ENCODE measurements at places on chromosomes 12 and 14.

DNA sequence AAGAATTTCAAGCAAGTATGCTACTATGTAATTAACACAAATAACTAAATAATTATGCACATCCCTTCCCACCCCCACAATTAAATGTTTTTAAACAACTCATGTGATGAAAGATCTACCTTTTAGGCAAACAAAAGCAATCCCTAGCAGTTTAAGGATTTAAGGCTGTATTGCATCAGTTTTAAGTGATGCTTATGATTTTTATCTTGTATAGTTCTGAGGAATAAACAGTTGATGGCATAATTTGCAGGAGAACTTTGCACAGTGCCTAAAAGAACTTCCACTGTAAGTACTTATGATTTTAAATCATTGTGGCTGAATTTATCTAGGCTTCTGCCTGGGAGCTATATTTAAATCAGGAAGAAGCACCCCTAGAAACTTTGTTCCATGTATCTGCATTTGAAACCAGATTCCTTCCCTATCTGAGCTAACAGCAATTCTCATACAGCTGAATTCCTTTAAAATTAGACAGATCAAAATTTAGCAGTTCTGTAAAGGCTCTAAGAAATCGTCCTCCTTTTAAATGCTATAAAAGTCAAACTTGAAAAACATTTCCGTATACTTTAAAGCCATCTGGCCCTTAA, 388.6 kb downstream of the BCAT1 start:
- no peak for DNase-seq

DNA sequence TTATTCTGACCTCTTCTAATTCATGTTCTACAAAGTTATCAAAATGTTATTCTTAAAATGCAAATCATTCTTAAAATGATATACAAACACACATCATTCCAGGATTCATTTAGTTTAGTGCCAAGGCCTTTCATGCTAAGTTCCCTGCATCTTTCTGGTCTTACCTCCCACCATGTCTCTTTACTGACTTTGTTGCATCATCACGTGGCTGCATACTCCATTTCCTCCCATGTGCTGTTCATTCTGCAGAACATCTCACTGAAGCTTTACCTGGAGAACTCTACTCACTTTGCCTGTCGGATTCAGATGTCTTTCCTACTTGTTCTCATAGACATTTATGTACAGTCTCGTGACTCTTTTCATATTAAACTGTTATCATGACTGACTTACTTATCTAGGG, 278.1 kb downstream of the RAD51B start:
- no peak for DNase-seq

GRCh38 chr12:110282300-110282860, 1.3 kb downstream of the ATP2A2 start:
- DNase-seq, result no peak

GRCh38 chr14:78633752-78634151, 463.6 kb downstream of the NRXN3 start:
- DNase-seq, result no peak

DNA sequence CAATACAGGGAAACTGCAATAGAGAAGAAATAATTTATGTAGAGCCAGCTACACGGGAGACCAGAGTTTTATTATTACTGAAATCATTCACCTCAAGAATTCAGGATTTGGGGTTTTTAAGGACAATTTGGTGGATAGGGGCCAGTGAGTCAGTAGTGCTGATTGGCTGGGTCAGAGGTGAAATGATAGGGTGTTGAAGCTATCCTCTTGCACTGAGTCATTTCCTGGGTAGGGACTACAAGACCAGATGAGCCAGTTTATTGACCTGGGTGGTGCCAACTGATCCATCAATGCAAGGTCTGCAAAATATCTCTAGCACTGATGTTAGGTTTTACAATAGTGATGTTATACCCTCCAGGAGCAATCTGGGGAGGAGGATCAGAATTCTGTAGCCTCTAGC, 486.3 kb downstream of the LRIG3 start:
- DNase-seq, result no peak

DNA sequence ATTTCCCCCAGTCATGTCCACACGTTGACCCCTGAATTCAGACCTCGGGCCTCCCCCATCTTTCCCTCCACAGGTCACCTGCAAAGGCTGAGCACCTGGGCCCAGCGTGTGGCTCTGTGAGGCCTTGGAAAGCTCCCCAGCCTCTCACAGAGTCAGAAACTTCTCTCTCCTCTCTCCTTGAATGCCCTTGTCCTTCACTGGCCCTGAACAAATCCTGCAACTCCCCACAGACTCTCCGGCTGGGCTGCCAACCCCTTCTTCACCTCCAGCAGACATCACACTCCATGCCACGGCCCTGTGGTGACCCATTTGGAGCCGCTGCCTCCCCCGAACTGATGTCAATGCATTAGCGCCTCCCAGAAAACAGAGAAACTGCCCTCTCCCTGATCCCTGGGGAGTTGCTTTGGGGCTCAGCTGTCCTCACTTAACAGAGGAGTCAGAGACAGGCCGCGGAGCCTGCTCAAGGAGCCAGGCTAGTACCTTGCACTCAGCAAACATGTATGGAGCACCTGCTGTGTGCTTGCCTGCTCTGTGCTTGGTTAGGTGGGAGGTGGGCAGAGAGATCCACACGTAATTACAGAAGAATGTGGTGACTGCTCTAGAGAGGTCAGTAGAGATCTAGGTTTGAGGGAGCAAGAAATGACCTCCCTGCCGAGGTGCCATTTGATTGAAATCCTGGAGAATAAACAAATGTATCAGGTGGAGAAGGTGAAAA, 99.2 kb upstream of the PWP1 start:
- DNase-seq, result no peak

DNA sequence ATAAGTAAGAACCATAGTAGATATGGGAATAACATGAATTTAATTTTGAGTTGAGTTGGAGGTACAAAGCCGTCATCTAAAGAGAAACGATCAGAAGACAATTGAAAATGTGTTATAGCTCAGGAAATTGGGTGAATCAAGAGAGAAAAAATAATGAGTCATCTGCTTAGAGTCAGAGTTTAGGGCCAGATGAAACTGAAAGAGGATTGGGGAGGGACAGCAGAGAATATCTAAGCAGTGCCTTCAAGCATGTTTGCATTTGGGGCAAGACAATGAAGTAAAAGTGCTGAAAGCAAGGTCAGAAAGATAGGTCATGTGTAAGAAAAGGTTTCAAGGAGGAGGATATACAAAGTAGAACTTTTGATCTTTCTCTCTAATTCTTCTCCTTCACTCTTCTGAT, 49.4 kb downstream of the SLC15A5 start:
- no peak for DNase-seq

GRCh38 chr12:16857456-16857923, 251.5 kb upstream of the LMO3 start:
- no peak for DNase-seq

- DNase-seq, result no peak
Measured at GRCh38 chr12:58833853-58834252, 86.5 kb downstream of the LRIG3 start.

DNA sequence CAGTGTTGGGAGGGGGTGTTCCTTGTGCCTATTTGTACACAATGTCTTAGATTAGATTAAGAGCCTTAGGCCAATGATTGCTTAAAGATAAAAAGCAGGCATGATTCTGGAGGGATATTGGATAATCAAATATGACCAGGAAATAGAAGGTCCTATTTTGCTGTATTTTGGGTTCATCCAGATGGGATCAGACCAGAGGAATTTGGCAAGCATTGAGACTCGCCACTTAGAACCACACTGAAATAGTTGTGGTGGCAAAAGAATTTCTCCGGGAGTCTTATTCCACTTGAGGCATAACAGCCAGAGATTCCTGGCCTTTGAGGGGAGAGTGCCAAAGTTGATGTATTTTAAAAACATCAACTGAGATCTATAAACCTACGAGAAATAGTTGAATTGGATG, 327.2 kb downstream of the RAD51B start:
- DNase-seq, result no peak

DNA sequence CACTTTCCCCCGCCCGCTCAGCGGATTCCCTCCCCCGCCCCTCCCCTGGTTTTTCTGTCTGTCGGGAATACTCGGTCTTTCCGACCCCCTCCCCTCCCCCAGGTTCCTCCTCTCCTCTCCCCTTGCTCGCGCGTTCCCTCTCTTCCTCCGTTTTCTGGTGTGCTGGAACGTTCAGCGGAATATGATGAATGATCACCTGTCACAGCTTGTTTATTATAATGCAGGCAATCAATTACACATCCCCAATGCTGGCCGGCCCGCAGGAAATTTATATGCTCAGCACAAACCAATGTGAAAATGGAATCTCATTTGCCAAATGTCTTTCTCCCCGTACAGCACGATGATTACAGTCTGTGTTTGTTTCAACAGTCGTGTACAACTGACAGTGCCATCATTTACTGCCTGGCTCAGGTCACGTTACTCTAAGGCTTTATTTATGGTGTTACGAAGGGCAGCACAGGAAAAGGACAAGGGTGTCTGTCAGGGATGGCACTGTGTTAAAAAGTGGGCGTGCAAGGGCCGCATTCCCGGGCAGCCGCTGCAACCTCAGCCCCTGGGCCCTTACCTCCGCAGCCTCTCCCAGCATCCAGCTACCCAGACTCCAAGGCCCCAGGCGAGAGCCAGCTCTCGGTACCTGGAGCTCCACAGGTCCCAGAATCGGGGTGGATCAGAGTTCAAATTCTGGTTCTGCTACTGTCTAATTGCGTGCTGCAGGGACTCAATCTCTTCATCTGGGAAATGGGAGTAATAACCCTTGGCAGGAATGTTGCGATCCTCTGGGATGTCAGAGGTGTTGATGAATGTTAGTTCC, 24.7 kb upstream of the MAP1LC3B2 start:
- DNase-seq, result no peak

GRCh38 chr14:20794644-20795369, 7.8 kb downstream of the RNASE1 start:
- DNase-seq, result no peak

DNA sequence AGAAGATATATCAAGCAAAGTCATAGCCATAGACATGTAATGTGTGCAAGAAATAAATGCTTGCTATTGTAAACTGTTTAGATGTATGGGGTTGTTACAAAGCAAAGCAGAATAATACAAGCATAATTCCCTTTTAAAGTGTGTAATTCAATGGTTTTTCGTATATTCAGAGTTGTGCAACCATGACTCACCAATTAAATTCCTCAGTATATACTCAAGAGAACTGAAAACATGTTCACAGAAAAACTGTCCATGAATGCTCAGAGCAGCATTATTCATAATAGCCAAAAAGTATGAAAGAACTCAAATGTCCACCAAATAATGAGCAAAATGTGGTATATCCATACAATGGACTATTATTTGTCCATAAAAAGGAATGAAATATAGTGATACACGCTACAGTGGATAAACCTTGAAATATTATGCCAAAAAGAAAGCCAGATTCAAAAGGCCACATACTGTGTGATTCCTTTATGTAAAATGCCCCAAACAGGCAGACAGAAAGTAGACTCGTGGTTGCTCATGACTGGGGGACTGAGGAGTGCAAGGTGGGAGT, 9.3 kb downstream of the GXYLT1 start:
- DNase-seq, result no peak

DNA sequence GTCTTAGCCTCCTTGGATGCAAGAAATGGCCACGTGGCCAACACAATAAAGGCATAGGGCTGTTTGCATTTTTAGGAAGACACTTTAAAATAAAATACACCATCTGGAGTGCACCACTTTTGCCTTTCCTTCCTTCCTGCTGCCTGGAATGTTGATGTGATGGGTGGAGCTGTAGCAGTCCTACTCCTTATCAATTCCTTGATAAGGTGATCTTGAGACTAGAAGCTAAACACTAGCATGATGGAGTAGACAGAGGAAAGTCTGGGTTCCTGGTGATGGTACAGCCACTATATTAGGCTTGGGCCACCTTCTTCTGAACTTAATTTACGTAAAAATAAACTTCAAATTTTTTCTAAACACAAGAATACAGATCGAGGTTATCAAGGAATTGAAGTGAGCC, 2.9 kb upstream of the GLT1D1 start:
- no peak for DNase-seq

DNA sequence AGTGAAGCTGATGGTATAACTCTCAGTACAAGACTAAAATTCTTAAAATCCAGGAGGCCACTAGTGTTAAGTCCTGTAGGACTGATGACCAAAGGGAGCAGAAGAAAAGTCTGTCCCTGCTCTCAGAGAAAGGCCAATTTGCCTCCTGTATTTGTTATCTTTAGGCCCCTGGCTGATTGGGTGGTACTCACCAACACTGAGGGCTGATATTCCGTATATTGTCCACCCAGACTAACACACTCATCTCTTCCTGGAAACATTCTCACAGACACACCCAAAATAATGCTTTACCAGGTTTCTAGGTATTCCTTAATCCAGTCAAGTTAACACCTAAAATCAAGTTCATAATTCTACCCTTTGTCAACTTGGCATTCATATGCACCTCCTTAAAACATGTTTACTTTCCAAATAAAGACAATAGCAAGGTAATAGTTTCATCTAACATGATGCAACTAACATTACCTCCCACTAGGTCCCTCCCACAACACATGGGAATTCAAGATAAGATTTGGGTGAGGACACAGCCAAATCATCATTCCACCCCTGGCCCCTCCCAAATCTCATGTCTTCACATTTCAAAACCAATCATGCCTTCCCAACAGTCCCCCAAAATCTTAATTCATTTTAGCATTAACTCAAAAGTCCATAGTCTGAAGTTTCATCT, 84.3 kb downstream of the EGLN3 start:
- DNase-seq, result no peak

GRCh38 chr12:59370933-59371332, 224.9 kb upstream of the SLC16A7 start:
- DNase-seq, result no peak

- DNase-seq, result no peak
Measured at GRCh38 chr14:37140176-37140575, 32.2 kb downstream of the SLC25A21 start.

- no peak for DNase-seq
Measured at GRCh38 chr14:94051115-94051514, 25.0 kb downstream of the OTUB2 start.
